Cerebellar nuclear complex (tissue), 1 donor: ENCODE measurements at places on chromosomes 2 and 18.

GRCh38 chr18:7414459-7414858 is 152.7 kb upstream of the PTPRM start:
- no peak for DNase-seq

GRCh38 chr18:22946217-22946616 is 13.1 kb downstream of the RBBP8 start:
- no peak for DNase-seq

DNA sequence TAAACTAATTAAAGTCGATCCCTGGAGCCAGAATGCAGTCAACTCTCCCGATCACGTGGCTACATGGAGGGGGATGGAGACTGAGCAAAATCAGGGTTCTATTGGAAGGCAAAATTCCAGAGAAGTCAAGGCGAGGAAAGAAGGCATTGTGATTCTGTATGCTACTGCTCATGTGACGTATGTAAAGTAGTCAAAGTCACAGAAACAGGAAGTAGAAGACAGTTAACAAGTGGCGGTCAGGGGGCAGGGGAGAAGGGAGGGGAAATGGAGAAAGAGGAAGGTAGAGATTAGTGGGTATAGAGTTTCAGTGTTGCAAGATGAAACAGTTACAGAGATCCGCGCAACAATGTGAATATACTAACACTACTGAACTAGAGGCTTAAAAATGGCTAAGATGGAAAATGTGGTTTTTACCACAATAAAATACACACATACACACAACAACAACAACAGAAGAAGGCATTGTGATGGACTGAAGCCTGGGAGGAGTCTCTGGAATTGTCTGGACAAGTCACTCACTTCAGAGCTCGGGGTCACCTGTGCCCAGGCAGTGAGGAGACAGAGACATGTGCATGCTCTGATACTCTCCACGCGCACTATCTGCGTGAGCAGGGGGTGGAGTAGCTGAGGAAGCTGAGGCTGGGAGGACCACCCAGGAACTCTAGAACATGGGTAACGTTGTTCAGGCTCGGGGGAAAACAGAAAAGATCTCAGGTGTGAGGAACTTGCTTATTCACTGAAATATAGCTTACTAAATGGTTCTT is 89.9 kb upstream of the CDCA7 start:
- DNase-seq = no peak

DNA sequence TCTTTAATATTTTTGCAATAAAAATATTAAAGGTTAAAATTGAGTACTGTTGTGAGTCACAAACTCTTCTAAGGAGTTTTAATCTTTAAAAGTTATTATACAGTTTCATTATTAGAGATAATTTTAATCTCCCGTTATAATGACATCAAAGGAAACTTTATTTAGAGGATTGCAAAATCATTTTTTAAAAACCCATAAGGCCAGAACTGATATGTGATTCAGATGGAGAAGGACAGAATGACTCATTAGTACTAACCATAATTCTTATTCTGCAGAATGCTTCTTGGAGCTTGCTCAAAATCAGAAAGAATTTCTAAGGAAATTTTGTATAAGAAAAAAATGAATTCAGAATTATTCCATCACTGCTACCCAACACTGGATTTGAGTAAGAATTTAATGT is 12.5 kb upstream of the HNRNPLL start:
- DNase-seq = no peak

DNA sequence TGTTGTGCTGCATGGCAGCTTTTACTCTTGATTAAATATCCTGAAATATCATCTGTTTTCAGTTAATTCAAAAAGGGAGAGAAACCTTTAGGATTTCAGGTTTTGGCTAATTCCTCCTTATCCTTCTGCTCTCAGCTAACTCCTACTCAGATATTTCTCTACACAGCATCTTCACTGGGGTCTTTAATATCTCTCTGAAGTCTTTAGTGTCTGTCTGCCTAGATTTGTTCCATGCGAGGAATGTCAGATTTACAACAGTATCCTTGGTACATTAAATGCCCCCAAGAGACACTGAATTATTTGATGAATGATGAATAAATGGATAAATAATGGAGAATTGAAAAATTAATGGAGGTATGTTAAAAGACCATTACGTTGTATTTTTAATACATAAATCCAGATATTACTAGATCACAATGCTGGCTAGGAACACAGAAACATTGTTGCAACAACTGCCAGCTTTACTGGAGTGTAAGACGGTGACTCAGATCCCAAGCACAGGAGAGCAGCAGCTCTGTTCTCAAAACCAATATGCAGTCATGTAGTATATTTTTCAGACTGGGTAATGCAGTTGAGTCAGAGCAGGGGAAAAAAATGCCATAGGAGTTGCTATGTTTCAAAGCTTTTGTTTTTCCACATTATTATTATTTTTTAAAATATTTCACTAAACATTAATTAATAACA is 388.0 kb upstream of the SYT4 start:
- no peak for DNase-seq

DNA sequence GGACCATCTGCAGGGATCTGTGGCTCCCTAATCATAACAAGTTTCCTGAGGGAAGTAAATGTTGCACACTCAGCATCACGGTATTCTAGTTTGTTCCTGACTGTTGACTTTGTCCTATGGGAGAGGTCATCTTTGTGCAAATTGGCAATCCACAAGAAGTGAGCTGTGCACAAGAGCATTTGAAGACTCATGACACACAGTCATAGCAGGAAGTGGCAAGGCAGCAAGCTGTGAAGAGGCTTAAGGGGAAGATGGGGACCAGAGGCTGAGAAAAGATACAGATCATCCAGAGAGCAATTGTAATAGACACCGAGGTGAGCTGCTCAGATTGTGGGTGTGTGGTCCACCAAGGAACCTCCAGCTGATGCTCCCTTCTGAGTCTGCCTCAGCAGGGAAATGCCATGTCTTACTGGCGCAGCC is 2.7 kb downstream of the TNP1 start:
- no peak for DNase-seq

GRCh38 chr2:63023444-63023843 is 27.2 kb upstream of the OTX1 start:
- DNase-seq = no peak

GRCh38 chr2:175464311-175464670 is 282.8 kb upstream of the ATP5MC3 start:
- DNase-seq = no peak

DNA sequence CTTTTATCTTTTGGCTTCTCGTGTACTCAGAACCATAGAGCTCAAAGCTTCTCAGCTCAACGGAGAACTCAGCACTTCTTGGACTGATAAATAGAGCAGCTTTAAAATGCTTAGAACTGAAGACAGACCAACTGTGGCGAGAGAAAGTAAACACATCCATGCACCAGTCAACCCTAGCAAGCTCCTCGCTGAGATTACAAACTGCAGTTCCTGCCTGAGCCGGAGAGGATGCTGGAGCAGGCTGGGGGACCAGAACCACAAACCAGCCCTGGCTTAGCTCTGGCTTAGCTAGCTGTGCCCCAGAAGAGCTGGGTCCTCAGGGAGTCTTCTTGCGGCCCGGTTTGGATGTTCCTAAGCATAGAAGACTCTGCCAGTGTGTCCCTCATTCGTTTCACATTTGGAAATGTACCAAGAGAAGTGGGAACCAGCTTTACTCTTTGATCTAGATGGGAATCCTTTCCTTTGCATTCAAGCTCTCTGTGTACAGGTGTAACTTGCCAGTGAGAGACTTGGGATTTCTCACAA is 5.6 kb downstream of the PAX8 start:
- no peak for DNase-seq

DNA sequence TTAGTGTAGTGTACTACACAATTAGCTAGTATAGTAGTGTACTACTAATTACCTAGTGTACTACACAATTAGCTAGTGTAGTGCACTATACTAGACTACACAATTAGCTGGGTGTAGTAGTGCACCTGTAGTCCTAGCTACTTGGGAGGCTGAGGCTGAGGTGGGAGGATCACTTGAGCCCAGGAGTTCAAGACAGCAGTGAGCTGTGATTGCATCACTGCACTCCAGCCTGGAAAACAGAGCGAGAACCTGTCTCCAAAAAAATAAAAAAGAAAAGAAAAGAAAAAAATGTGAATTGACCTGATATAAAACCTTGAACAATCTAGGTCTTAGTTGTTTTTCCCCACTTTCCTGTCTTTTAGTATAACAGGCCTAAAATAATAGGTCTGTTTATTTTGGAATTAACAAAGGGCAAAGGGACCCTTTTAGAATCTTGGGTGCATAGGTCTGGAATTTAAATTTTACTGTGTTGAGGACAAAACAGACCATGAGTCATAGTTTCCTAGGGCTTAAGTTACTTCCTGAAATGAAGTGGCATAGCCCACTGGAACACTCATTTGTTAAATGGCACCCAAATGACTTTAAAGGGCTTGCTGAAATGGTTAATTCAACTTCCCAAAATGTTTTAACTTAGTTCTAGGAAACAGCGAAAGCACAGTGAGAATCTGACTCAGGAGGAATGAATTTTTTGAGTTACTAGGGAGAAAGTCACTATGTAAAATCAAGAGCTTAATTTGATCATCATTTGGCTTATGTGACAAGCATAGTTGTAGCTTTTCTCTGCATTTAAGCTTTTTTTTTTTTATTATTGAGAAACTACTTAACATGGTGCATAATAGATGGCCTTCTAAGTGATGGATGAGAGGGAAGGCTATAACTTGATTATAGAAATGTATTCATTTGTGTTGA is 50.7 kb upstream of the ARL5A start:
- no peak for DNase-seq
